ENCODE measurements at places on chromosomes 13 and 19.

DNA sequence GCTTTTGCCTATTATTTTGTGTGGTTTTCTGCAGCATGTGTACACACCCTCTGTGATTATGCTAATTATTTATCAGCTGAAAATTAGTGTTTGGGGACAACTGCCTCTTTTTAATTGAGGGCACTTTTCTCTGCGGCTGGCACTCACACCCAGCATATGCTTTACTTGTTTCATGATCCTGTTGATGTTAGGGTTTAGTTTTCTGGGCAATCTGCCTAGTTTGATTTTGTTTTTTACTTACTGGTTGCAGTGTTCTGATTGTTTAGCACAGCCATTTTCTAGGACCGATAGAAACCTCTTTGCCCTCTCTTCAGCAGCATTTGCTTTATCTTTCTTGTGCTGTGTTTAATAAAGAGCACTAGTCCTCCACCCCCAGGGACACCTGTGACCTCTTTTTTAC, 161.6 kb downstream of the PAN3 start:
- DNase-seq, result no peak

- DNase-seq, result no peak
Measured at GRCh38 chr13:30257468-30258099, 49.8 kb downstream of the KATNAL1 start.

GRCh38 chr19:29484876-29485275, 40.9 kb upstream of the VSTM2B start:
- no peak for DNase-seq

DNA sequence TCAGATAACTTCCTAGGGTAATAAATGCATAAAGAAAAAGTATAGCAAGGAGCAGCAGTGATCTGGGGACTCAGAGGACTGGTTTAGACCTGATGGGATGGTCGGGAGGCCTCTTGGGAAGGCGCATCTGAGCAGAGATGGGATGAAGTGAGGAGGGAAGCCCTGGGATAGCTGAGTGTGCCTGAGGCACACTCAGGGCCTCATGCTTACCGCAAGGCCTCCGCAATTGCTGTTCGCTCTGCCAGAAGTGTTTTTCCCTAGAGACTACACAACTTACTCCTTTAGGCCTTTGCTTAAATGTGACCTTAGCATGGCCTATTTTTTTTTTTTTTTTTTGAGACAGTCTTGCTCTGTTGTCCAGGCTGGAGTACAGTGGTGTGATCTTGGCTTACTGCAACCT, 4.1 kb upstream of the DLL3 start:
- DNase-seq, result no peak

GRCh38 chr13:45374917-45375316, 33.9 kb upstream of the TPT1 start:
- DNase-seq, result no peak

DNA sequence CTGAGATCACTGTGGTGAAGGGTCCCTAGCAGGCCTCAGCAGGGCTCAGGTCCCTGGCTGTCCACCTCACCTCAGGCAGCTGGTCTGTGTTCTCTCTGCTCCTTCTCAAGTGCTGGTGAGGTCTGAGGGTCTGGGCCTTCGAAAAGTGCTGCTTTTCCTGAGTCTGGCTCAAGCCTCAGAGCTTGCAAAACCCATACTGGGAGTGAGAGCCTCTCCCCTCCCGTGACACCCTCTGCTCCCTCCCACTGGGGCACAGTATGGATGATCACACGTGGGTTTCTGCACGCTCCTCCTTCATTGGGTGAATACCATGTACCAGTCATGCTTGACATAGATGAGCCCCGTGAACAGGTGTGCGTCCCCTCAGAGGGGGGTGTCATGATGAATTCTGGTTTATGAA, 73.3 kb upstream of the WASF3 start:
- no peak for DNase-seq

GRCh38 chr13:26016189-26016588, 35.6 kb downstream of the SHISA2 start:
- no peak for DNase-seq

DNA sequence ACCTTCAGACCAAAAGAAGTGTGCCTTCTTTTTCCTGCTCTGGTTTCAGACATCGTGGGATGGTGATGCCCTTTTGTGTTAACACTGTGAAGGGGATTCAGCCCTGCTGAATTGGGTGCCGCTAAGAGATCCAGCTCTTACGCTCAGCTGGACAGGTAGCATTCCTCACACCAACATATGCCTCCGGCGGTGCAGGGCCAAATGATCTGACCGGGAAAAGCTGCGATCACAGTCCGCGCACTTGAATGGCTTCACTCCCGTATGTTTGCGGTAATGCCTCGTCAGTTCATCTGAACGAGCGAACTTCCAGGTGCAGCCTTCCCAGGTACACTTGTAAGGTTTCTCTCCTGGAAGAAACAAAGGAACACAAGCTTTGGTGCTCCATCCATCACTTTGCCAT, 438.9 kb downstream of the KLF12 start:
- no peak for DNase-seq

- no peak for DNase-seq
Measured at GRCh38 chr13:34608331-34608730, 333.7 kb upstream of the NBEA start.

GRCh38 chr19:35882114-35882832, 13.9 kb downstream of the APLP1 start:
- DNase-seq, result peak; percentile 33

DNA sequence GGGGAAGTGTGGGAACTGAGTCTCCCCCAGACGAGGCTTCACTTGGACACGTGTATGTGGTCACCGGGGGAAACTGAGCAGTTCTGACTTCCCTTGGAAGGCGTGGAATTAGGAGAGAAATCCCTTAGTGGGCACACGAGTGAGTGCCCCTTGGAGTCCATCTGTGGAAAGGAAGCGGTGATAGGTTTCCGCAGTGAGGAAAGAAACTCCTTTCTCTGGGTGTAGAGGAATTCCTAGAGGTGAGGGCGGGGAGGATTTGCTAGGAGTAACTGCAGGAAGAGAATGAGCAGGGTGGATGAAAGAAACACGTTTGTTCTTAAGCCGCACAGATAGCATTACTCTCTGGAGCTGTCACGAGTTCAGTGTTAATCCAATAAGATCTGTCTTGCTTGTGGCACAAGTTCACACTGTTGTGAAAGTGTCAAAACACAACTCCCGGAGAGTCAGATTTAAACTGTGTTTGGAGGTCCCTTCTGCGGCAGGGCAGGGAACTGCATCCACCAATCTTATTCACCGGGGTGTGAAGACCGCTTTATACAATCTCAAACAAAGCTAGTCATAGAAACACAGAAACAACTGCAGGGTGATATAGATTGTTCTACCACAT, 1.2 kb downstream of the KL start:
- no peak for DNase-seq

All from amniotic stem cell (primary cell).